ENCODE measurements at places on chromosomes 16 and 17. TPM values are rescaled to one million over a fixed set of nuclear protein-coding genes. Genes with fewer than 3 reads are reported as not detected.

DNA sequence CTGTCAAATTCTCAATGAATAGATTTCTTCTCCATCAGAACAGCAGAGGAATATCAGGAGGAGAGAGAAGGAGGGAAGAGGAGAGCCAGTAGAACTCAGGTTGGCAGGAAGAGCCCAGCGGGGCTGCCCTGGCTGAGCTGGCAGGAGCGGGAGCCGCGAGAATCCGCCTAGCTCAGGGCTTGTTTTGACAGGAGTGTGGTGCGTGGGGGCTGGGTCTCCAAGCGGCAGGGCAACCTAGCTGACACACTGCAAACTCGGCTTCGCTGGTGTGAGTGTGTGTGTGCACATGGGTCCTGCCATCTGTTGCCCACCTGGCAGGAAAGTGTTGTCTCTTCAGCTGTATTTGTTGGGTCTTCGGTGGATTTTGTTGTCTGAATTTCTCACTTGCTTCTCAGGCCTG lies 27.9 kb upstream of the BCAR1 start:
- H3K36me3 ChIP-seq: no peaks in the 10 kb centered on the region
- no peaks in the 10 kb centered on the region for H3K27me3 ChIP-seq
- no peak for DNase-seq
- H3K4me3 ChIP-seq: no peak overlapping the region

GRCh38 chr17:45293413-45294211 lies 23.2 kb downstream of the MAP3K14 start:
- no peaks in the 10 kb centered on the region for H3K27me3 ChIP-seq
- peaks cover 29% of the 10 kb centered on the region for H3K4me1 ChIP-seq
- no peak for DNase-seq
- H3K4me3 ChIP-seq: no peak overlapping the region

The KRT24 gene
- not detected for total RNA-seq

The MYL4 gene
- not detected for total RNA-seq

All from CD8-positive, alpha-beta memory T cell (primary cell).